Testis (tissue), 5 donors: ENCODE measurements at places on chromosomes 2 and 18. TPM values are rescaled to one million over a fixed set of nuclear protein-coding genes. Genes with fewer than 3 reads are reported as not detected.

SNTG2 gene
- polyA plus RNA-seq: 9.1 TPM

LAMA3 gene
- polyA plus RNA-seq: 11.9 TPM

CDCA7 gene
- polyA plus RNA-seq: 10.8 TPM

CPLX4 gene
- 0.26 TPM for polyA plus RNA-seq

MEP1B gene
- 0.78 TPM for polyA plus RNA-seq
